ENCODE measurements at places on chromosomes 7 and 10.

DNA sequence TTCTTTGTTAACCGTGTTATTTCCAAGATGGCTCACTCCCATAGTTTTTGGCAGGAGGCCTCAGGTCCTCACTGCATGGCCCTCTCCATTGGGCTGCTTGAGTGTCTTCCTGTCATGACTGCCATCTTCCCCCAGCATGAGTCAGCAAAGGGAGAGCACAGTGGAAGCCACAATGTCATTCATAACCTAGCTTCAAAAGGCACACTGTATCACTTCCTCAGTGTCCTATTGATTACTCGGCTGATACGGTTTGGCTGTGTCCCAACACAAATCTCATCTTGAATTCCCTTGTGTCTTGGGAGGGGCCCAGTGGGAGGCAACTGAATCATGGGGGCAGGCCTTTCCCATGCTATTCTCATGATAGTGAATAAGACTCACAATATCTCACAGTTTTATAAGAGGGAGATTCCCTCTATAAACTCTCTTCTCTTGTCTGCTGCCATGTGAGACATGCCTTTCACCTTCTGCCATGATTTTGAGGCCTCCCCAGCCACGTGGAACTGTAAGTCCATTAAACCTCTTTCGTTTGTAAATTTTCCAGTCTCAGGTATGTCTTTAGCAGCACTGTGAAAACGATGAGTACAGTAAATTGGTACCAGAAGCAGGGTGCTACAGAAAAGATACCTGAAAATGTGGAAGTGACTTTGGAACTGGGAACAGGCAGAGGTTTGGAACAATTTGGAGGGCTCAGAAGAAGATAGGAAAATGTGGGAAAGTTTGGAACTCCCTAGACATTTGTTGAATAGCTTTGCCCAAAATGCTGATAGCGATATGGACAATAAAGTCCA, 106.5 kb downstream of the PRLHR start:
- DNase-seq, result no peak

- DNase-seq, result no peak
Measured at GRCh38 chr7:98105942-98106544, 619 bp upstream of the LMTK2 start.

GRCh38 chr7:55073051-55073511, 54.3 kb downstream of the EGFR start:
- peak; percentile 71 for DNase-seq

GRCh38 chr10:78025685-78026364, 3.5 kb downstream of the POLR3A start:
- DNase-seq, result peak; percentile 69

DNA sequence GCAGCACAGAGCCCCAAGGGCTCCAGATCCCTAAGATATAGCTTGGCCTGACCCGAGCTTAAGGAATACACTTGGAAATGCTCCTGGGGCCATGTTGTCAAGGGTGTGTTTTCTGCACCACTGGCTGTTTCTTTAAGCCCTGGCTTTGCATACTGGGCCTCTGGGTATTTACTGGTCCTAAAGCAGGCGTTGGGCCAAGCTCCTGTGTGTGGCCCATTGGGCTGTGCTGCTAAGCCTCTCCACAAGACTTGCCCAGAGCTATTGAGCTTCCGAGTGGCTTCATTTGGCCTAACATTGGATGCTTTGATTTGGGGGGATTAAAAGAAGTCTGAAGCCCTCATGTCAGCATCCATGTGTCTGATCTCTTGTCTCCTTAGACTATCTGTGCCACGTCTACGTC, 5.2 kb downstream of the YKT6 start:
- no peak for DNase-seq

- DNase-seq, result peak; percentile 63
Measured at GRCh38 chr10:17607603-17608332, 9.4 kb downstream of the HACD1 start.

DNA sequence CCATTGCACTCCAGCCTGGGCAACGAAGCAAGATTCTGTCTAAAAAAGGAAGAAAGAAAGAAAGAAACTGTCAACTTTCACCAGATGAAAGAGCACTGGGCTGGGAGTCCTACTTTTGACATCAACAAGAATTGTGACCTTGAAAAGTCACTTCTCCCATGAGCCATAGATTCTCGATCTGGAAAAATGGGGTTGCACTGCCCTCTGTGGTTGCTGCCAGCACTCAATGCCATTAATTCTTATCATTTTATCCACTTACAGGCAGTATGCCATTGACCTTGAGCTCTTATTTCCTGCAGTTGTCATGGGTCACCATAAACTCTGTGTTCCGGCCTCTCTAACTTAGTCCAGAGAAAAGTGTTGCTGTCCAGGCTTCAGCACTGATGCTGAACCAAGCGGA, 137.2 kb downstream of the NOC3L start:
- DNase-seq, result peak; percentile 23

- DNase-seq, result no peak
Measured at GRCh38 chr10:129446183-129446581, 20.9 kb upstream of the MGMT start.

- DNase-seq, result no peak
Measured at GRCh38 chr10:1159131-1160061, 103.2 kb downstream of the WDR37 start.

DNA sequence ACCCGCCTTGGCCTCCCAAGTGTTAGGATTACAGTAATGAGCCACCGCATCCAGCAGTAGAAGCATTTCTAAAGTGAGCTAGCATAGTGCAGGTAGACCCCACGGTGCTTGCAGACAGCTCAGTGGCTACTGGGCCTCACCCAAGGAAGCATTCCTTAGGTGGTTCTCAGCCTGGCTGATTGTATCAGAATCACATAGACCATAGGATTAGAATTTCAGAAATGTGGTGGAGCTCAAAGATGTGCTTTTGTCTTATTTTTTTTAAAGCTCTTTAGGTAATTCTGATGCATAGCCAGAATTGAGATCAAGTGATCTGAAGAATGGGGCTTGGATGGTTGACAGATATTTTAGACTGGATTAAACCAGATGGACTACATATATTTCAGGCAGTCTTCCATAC, 10.9 kb downstream of the ANLN start:
- peak; percentile 45 for DNase-seq

- DNase-seq, result peak; percentile 65
Measured at GRCh38 chr10:61110188-61110844, 166.3 kb upstream of the RHOBTB1 start.

DNA sequence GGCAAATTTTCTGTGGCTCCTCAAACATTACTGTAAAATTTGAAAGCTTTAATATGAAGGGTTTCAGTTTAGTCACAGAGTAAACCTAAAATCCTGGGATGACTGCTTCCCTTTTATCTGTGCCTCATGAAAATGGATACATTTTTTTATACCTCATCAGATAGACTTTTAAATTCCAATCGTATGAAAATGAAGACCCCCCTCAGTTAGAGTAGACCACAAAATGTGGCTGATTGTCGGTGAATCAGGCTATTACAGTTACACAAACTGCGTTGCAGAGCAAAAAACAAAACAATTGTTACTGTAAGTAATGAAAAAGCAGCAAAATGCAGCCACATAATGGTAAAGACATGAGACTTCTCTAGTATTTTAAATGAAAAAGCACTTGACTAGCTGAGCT, 296.2 kb downstream of the CNTNAP2 start:
- DNase-seq, result no peak

GRCh38 chr7:50595491-50596102, 30.4 kb upstream of the DDC start:
- peak; percentile 15 for DNase-seq

All from EL (cell line).